ENCODE measurements at places on chromosomes 16 and 17.

DNA sequence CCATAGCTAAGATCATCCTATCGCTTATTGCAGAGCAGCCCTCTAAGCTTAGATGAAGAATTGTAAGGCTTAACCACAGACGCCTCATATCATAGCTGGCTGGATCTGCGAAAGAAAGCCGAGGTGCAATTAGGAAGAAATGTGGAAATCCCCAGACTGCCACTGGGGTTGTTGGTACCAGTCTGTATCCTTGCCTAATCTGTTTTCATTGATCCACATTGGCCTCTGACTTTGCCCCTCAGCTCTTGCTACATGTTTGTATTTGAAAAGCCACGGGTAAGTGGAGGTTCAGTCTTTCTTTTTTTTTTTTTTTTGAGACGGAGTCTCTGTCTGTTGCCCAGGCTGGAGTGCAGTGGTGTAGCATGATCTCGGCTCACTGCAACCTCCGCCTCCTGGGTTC, 48.9 kb downstream of the TANGO6 start:
- DNase-seq = no peak

- DNase-seq = no peak
These were observed 58.7 kb upstream of the LYRM9 start for GRCh38 chr17:27951872-27952271.

DNA sequence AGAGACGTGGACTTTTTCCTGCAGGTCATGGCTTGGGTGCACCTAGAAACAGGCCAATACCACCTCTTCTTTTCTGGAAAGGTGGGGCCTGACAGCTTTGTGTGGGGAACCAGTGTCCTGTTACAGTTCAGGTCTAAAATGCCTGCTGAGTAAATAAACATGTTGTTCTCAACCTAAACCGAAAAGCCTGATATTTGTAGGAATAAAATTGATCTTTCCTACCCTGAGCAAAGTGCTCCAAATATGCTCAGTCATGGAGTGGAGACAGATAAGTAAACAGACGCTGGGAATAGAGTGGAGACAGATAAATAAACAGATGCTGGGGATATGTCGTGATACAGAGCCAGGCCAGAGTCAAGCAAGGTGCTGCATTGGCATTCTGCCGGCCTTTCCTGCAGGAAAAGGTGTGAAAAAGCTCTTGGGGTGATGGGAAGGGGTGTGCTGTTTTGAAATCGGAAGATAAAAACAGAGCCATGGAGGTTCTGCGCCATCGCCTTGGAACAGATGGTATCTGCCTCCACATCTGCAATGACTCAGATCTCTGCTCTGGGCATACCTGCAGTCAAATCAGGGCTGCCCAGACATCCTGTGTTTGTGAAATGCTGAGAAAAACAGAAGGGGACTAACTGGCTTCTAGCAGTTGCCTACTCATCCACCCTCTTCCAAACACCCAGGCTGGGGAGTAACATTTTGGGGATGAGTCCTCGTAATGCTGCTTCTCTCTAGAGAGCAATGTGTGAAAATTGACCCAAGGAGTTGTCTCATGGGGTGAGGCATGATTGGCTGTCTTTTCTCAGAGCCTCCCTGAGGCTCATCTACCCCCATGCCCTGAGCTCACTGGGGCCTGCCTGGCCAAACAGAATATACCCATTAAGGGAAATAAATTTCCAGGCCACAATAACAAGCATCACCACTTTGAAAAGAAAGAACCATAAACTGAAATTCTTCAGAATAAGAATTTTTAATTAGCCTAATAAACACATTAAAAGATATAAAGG, 16.8 kb upstream of the TRPV2 start:
- no peak for DNase-seq

- no peak for DNase-seq
These were observed 85.6 kb downstream of the FOXL1 start for GRCh38 chr16:86663685-86664521.

DNA sequence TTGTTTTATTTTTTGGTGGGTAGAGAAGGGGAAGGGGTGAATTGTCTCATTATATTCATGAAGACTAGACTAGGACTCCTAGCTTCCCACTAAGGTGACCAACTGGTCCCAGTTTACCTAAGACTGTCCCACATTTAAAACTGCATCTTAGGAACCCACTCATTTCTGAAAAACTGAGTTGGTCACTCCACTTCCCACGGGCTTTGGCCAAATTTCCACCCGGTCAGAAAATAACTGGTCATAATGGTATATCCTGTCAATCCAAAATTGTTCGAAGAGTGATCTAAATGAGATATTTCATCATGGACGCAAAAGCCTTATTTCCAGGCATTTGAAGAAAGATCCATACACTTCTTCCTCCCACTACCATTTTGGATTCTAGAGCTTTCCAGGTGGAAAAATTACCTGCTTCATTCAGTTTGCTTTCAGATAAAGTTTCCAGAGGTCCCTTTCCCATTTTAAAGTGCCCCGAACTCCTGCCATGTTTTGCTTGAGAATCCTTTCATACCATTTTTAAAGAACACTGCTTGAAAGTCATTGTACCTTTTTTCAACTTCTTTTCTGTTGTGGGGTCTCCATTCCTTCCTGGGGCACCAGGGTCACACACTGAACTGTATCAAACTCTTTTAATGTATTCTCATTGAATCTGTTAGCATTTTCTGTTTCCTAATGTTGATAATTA, 21.8 kb upstream of the ZFHX3 start:
- no peak for DNase-seq

- DNase-seq = no peak
These were observed 68.8 kb downstream of the MRC2 start for GRCh38 chr17:62696256-62696655.

DNA sequence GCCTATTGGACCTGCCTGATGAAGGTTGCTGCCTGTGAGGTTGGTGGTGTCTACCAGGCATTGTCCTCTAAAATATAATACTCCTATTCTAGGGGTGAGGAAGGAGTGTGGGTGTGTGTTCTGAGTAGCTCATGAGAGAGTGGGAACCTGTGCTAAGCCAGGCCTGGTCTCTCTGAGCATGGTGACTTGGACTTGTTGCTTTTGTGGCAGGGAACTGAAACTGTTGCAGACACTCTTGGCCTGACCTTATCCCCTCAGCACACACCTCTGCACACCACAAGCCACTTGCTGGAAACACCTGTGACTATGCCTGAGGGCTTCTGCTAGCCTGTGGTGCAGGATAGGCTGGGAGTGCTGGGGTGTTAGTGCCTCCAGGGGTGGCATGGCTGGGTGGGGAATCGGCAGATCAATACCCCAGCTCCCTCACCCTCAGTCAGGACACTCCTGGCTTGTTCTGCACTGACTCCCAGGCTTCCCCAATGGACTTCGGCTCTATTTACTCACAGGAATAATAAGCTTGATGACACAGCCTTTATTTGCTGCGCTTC, 29.9 kb downstream of the PLCG2 start:
- peak; percentile 79 for DNase-seq

- peak; percentile 73 for DNase-seq
These were observed 674 bp downstream of the ZNF821 start for GRCh38 chr16:71883168-71883848.

Data from CD4-positive, alpha-beta T cell treated with Interleukin-15 for 1 hour (primary cell).